Hippocampal formation (tissue), 2 donors: ENCODE measurements at places on chromosomes 16 and 17.

GRCh38 chr16:31354394-31355291 is at the start of gene ITGAX:
Gene ITGAX, plus strand, starts transcription at chr16:31355176. Its CDS starts 79 bp downstream, at chr16:31355255.
- DNase-seq, result no peak

- DNase-seq, result no peak
Observed at GRCh38 chr17:32298721-32299579, 33.3 kb downstream of the RHBDL3 start.

GRCh38 chr16:22862046-22862445 is 48.1 kb downstream of the HS3ST2 start:
- DNase-seq, result no peak

DNA sequence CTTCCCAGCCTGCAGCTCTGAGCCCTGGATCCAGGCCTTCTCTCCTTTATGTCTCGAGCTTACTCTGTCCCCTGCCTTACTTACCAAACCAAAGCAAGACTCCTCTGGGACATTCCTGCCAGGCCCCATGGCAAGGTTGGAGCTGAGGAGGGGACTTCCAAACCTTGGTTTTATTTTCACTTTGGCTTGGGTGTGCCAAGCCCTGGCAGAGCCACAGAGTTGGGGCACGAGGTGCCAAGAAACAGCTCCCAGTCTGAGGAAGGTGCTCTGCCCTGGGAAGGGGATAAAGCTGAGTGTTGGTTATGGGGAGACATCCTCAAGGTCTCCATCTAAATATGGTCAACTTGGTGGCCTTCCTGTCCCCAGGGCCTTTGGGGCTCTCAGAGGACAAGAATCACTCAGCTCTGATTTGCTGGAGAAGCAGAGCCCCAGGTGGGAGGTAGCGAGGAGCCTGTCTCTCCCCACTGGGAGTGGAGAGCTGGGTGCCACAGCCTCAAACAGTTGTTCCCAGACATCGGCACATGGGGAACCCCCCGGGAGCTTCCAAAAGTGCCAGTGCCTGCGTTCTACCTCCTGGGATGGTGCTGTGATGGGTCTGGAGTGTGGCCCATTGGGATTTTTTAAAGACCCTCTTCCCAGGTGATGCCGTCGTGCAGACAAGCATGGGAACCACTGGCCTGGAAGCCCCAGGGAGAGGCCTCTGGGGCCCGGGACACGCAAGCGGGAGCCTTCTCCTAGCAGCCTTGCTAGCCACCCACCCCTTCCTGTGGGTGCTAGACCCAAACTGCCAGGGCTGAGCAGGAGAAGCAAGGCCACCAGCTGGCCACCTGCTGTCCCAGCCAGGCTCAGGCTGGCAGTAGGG is 10.3 kb downstream of the NLRC5 start:
- DNase-seq, result no peak

GRCh38 chr16:54359555-54359954 is 73.0 kb upstream of the IRX3 start:
- DNase-seq, result no peak
